ENCODE measurements at places on chromosomes 3 and 15. TPM values are rescaled to one million over a fixed set of nuclear protein-coding genes. Genes with fewer than 3 reads are reported as not detected.

The BCL2A1 gene
- total RNA-seq = 17.9 TPM

The RASL12 gene
- 0.17 TPM for total RNA-seq

The NRROS gene
- 0.04 TPM for total RNA-seq

The KCNMB3 gene
- total RNA-seq = 1.3 TPM

The IQCF5 gene
- not detected for total RNA-seq

The CLDN16 gene
- 0.09 TPM for total RNA-seq

The HYAL3 gene
- 9.9 TPM for total RNA-seq

The CAND2 gene
- 0.27 TPM for total RNA-seq

The MYRIP gene
- not detected for total RNA-seq

The ARL6 gene
- total RNA-seq = 2.9 TPM

The ADCY5 gene
- total RNA-seq = 0.45 TPM

The LSG1 gene
- 27.9 TPM for total RNA-seq

The SV2B gene
- total RNA-seq = 0.29 TPM

The LMAN1L gene
- total RNA-seq = not detected

The TMC3 gene
- total RNA-seq = not detected

The SPSB4 gene
- 0.25 TPM for total RNA-seq

The HYPK gene
- total RNA-seq = 4.2 TPM

The FRMD5 gene
- 2.3 TPM for total RNA-seq

The CCDC39 gene
- not detected for total RNA-seq

The SKOR1 gene
- total RNA-seq = not detected

The PLS1 gene
- total RNA-seq = 9.7 TPM

The ARGFX gene
- not detected for total RNA-seq

The P2RY13 gene
- total RNA-seq = not detected
